SK-N-SH (cell line): ENCODE measurements at places on chromosomes 5 and 9.

GRCh38 chr5:94640176-94640575, 21.7 kb downstream of the SLF1 start:
- DNase-seq = no peak

DNA sequence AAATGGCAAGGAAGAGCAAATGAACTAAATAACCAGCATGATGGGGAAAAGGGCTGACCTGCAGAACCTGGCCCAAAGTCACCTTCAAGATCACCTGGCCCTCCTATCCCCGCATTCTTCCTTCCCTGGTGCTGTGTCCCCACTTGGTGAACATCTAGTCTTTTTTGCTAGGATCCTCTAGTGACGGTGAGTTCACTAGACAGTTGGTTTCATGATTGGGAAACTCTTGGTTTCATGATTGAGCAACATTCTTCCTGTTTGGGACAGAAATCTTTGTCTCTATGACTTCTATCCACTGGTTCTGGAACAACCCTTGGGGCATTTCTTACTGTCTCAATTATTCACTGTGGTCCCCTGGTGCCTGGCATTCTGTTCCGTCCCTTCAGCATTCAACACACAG, 50.2 kb upstream of the DAB2IP start:
- DNase-seq = no peak

GRCh38 chr5:128965011-128965637, at the start of gene SLC27A6:
SLC27A6 (plus strand) TSS chr5:128965488; CDS start chr5:128966138, 650 bp downstream.
- DNase-seq = peak; percentile 81

GRCh38 chr5:172007175-172008110, 1.0 kb upstream of the FBXW11 start:
- peak; percentile 12 for DNase-seq

DNA sequence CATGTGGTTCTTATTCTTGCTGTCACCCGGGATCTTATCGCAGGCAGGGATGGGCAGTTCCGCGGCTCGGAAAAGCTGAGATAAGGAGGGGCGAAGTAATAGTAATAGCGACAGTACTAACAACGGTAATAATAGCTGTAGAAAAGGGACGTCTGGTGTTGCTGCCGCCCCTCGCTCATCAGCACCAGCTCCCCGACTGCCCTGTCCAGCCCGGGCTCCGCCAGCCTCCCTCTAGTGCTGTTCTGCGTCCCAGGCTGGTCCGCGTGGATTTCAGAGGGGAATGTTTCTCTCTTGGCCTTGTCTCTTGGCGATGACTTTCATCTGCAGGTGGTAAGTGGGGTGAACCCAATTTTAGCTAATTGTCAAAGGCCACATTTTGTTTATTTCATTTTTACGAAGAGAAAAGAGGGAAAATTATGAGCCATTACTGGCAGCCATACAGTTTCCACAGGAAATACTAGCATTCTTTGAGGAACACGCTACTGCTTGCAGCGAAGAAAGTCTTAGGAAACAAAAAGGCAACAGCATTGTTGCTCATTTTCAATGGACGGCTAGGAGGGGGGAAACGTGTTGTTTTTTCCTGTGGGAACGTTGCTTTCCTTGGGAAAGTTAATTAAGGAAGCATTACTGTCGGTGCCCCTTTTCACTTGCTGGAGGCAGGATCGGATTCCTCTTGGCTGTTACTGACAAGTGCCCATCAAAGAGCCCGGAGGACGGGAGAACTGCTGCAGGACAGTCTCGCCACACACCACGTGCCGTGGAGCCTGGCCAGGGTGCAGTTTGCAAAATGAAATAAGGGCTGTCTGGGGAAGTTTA, 762 bp downstream of the SNCAIP start:
- peak; percentile 59 for DNase-seq
